ENCODE measurements at places on chromosomes 16 and 17. TPM values are rescaled to one million over a fixed set of nuclear protein-coding genes. Genes with fewer than 3 reads are reported as not detected.

Gene POLR2C
- total RNA-seq, result 126 TPM

Gene ATP2C2
- total RNA-seq, result not detected

Gene HOXB4
- total RNA-seq, result 5.8 TPM

Gene NLRC3
- total RNA-seq, result 0.15 TPM

Gene TVP23B
- total RNA-seq, result 79.6 TPM
